Fibroblast of villous mesenchyme (primary cell): ENCODE measurements at places on chromosomes 1 and 21. TPM values are rescaled to one million over a fixed set of nuclear protein-coding genes. Genes with fewer than 3 reads are reported as not detected.

- no peak for DNase-seq
Observed at GRCh38 chr1:3012456-3013291, 8.6 kb upstream of the ACTRT2 start.

- DNase-seq, result no peak
Observed at GRCh38 chr21:37240978-37241377, 26.2 kb downstream of the VPS26C start.

DNA sequence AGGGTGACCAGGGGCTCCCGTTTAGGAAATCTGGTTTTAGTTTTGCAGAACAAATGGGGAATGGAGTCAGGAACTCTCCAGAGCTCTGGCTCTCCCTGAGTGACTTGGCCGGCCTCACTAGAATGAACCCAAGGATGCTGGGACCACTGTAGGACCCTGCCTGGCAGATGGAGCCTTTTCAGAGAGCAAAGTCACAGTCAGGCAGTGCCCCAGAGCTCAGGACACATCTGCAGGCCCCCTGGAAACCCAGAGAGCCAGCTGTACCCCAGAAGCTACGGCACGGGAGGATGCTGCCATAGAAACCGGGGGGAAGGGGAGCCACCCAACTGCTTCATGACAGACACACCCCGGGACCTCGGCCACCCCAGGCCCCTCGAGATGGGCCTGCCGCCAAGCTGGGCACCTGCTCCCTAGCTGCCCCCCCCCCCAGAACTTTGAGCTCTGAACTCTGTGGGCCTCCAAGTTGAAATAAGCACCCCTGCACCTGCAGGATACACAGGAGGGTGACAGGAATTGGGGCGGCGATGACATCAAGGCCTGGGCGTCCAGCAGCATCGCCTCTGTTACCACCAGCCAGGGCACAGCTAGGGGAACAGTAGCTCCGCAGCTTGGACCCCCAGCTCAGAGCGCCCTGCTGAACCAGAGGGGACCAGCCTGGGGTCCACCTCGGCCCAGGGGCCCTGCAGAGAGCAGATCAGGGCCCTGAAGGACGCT, 91.8 kb upstream of the VAMP3 start:
- DNase-seq, result no peak

DNA sequence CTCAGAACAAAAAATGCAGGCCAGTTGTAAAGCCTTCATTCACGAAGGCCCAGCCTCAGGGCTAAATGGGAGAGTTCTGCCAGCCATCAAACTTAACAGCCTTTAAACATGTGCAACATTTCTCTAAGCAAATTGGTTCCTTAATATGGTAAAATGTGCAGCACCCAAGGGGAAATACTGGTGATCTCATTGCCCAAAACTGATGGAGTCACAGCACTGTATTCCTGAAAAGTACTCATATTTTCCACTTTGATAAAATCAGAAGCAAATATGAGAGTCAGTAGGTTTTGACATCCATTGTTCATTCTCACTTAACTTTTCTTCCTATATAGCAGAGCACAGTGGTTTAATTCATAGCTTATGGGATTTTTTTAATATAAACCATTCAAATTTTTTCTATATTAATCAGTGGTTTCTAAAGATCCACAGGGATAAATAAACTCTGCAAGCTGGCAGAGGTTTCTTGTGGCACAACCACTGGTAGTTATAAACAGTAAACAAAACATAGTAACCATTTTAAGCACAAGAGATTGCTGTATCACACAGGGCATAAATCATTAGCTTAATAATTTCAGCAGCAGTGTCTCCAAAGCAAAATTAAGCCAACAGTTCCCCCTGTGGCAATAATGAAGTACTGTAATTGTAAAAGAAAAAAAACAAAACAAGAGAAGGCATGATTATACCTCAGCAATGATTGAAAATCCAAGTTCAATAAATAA, 106.9 kb upstream of the LYPLAL1 start:
- peak; percentile 81 for DNase-seq

GRCh38 chr1:29238620-29239002, 2.3 kb downstream of the PTPRU start:
- DNase-seq, result no peak

- no peak for DNase-seq
Observed at GRCh38 chr1:27318136-27318535, 3.8 kb upstream of the TMEM222 start.

GRCh38 chr1:12069623-12070244, 6.6 kb downstream of the TNFRSF8 start:
- no peak for DNase-seq

- no peak for DNase-seq
Observed at GRCh38 chr1:32991386-32991785, 26.8 kb upstream of the RNF19B start.

DNA sequence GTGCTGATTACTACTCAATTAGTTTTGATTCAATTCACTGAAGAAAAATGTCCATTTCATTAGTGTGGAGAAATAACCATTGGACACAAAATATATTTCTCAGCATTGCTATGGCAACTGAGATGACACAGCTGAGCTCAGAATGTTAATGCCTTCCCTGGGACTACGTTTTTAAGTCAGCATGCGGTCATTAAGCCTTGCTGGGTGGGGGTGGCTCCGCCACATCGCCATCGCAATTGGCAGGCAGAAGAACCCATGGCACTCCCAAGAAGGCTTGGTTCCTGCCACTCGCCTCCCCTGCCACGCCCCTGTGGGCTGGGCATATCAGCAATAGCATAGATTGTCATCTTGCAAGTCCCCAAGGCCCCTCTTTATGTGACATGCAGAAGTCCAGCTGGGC, 256.7 kb upstream of the CAMK1G start:
- no peak for DNase-seq

DNA sequence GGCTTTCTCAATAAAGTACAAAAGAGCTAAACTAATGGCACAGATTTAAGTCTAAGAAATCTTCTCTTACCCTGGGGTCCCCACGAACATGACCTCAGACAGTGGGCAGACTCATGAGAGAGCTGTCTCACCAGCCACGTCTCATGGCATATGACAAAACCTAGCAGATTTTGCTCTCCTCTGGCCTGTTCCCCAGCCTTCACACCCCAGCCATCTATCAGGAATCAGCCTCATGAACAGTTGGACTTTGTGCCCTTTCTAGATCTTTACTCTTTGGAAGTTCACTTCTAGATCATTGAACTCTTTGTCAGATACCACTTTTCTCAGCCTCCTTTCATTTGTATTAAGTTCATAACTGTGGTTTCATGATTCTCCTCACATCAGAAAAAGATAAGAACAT, 14.2 kb upstream of the HSD3B1 start:
- no peak for DNase-seq

DNA sequence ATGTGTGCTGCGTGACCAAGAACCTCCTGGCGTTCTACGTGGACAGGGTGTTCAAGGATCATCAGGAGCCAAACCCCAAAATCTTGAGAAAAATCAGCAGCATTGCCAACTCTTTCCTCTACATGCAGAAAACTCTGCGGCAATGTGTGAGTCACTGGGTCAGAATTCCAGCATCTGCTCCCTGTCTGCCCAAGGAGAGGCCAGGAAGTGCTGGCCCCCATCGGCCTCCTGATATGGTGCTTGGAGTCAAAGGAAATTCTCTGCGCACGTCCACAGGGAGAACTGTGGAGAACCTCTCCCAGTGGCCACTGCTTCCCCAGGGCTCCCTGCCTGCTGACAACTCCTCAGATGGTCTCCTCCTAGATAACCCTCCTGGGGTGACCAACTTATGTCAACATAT, 25.6 kb upstream of the IL20 start:
- peak; percentile 82 for DNase-seq

GRCh38 chr1:53431244-53431643, 28.0 kb upstream of the DMRTB1 start:
- DNase-seq, result no peak

GRCh38 chr1:63073309-63074306, 248.8 kb upstream of the FOXD3 start:
- DNase-seq, result no peak

DNA sequence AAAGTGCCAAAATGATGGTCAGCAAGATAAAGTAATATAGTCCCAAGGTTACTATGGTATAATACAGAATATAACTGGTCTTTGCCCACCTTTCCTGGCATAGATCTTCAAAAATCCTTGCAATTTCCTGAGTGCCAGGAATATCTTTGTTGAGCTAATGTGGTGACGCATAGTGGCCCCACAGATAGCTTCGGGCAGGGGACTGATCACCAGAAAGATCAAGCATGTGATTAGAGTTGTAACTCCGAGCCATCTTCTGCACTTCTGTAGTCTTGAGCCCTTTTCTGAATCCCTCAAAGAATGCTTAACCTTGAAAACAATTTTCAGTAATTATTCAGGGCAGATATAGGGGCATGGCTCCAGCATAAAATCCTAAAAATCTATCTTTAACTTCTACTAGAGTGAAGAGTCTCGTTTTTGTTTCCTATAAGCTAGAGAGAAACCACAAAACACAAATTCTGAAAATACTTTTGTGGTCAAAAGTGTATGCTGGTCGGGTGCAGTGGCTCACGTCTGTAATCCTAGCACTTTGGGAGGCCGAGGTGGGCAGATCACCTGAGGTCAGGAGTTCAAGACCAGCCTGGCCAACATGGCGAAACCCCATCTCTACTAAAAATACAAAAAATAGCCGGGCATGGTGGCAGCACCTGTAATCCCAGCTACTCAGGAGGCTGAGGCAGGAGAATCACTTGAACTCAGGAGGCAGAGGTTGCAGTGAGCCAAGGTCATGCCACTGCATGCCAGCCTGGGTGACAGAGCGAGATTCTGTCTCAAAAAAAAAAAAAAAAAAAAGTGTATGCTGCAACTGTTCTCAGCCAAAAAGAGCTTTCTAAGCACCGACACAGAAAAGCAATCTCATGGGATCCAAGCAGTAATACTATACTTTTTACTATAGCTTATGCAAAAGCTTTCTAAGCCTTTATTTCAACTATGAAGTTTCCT, 62.8 kb downstream of the NVL start:
- DNase-seq, result no peak

DNA sequence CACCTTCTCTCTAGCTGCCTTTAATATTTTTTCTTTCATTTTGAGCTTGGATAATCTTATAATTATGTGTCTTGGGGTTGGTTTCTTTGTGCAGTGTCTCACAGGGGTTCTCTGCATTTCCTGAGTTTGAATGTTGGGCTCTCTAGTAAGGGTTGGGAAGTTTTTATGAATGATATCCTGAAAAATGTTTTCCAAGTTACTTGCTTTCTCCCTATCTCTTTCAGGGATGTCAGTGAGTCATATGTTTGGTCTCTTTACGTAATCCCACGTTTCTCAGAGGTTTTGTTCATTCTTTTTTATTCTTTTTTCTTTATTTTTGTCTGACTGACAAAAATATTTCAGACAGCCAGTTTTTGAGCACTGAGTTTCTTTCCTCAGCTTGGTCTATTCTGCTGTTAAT, 55.4 kb upstream of the CCDC190 start:
- peak; percentile 57 for DNase-seq

GRCh38 chr1:239126884-239127283, 259.5 kb upstream of the CHRM3 start:
- no peak for DNase-seq

DNA sequence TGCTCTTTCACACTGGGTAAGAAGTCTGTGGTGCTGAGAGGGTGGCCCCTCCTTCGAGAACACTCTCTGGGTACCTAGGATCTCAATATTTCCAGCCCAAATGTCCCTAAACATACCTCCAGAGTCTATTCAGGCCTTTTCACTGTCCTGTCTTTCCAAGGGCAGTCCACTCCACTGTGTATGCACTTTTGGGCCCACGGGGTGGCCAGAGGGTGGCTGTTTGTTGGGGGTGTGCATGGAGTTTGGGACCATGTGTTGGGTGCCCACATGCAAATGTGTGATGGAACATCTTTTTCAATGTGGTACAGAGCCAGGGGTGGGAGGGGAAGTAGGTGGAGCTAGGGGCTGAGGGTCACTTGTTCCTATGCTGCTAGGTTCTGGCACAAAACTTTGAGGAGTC, 87.5 kb downstream of the FAM78B start:
- DNase-seq, result no peak

- DNase-seq, result no peak
Observed at GRCh38 chr1:61237659-61238358, 155.4 kb downstream of the NFIA start.

GRCh38 chr1:55305735-55306134, 90.6 kb upstream of the USP24 start:
- no peak for DNase-seq

DNA sequence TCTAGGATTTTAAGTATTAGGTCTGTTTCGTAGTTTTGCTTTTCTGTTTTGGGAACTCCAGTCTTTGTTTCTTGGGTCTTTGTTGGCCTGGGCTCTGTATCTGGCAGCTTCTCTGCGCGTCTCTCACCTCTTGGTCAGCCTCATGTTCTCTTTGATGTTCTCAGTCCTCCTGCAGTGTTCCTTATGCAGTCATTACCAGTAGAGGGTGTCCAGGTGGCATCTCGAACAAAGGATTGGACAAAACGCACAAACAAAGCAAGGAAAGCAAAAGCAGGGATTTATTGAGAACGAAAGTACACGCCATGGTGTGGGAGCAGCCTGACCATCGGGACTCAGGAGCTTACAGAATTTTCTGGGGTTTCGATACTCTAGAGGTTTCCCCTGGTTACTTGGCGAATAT, 133.7 kb upstream of the COL6A1 start:
- DNase-seq, result no peak

GRCh38 chr1:156882543-156882942, 11.0 kb upstream of the PEAR1 start:
- DNase-seq, result no peak

DNA sequence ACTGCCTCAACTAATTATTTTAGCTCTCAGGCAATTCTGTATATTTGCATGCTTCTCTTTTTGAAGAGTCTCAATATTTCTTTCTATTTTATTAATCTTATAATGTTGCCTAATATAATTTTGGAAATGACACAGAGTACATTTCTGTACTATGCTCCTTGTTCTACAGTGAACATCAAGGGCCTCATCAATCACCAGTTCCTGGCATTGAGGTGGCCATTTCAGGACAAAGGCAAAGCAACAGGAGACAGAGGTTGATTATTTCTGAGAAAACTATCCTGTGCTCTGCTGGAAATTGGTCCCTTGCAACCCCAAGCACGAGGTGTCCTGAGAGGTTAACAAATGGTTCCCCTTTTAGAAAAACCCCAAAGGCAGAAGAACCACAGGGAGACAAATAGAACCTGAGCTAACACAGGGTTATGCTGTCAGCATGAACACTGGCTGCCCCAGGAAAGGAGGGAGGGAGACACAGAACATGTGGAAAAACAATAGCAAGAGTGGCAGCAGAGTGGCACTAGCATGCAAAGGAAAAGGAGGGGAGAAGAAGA, 63.9 kb upstream of the VAV3 start:
- no peak for DNase-seq

SH2D2A gene
- total RNA-seq, result not detected in 2 replicates

AMPD1 gene
- total RNA-seq, result not detected in 2 replicates

TRIM58 gene
- total RNA-seq, result 0.97 and 3.5 TPM in 2 replicates

PDIK1L gene
- total RNA-seq, result 2.6 and 4.8 TPM in 2 replicates

TAGLN2 gene
- total RNA-seq, result 167 and 277 TPM in 2 replicates

MRPL24 gene
- 21.6 and 26.1 TPM in 2 replicates for total RNA-seq

WNT9A gene
- under 0.01 and 0.32 TPM in 2 replicates for total RNA-seq

CLEC20A gene
- total RNA-seq, result not detected in 2 replicates

SMCP gene
- total RNA-seq, result not detected in 2 replicates

SKI gene
- 26.8 and 32.9 TPM in 2 replicates for total RNA-seq
